Spleen (tissue), 13 donors: ENCODE measurements at places on chromosomes 4 and X.

- DNase-seq: no peak
Measured at GRCh38 chr4:88908003-88908402, 149.0 kb downstream of the FAM13A start.

GRCh38 chr4:8188085-8188484, 11.0 kb upstream of the SH3TC1 start:
- no peak for DNase-seq

DNA sequence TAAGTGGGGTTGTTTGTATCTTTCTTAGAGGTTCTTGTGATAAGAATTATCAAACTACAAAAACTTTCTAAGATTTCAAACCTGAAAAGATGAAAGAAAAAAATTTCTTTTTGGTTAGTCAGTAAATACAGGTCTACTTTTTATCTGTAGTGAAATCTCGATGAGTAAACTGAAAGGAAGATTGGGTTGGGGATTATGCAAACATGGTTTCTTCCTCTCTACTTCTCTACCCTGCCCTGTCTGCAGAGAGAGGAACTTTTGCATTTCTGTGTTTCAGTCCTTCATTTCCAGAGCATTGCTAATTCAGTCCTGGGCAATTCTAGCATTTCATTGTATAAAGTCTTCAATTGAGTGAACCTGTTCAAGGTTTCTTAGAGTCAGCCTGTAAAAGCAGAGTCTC, 51.6 kb upstream of the IL2 start:
- DNase-seq: no peak

- no peak for DNase-seq
Measured at GRCh38 chr4:182752158-182752910, 164.9 kb downstream of the DCTD start.

GRCh38 chr4:165378745-165379677, at the start of gene CPE:
CPE (plus strand) TSS chr4:165379008; CDS start chr4:165379222, 214 bp downstream.
- DNase-seq: peak; percentile 85

DNA sequence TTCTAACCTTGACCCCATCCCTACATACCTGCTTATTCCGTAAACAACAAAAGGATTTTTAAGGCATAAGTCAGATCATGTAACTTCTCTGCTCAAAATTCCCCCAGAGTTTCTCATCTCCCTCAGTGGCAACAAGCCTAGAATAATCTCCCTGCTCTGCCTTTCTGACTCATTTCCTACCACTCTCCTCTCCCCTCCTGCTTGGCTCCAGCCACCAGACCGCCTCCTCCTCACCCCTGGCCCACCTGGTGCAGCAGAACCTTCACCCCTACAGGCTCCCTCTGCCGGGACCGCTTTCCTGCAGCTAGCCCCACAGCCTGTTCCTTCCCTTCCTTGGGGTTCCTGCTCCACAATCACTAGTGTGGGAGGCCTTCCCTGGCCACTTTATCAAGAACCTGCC, 32.1 kb downstream of the TSPAN5 start:
- no peak for DNase-seq

DNA sequence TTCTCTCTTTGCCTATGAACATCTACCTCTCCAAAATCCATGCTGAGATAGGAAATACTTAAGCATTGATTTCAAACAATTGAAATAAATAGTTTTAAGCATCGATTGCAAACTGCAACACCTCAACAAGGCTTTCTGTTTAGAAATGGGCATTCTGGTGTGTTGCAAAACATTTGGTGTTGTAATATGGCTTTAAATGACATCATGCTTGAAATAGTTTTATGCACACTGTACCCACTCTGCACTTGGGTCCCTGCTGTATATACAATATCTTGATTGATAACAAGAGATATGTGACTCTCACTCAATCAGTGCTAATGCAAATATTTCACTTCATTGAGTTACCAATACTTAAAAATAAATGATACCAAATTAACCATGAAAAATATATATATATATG, 964.9 kb upstream of the GRIA3 start:
- no peak for DNase-seq

GRCh38 chrX:39161611-39162255, 360.5 kb downstream of the MID1IP1 start:
- DNase-seq: no peak

DNA sequence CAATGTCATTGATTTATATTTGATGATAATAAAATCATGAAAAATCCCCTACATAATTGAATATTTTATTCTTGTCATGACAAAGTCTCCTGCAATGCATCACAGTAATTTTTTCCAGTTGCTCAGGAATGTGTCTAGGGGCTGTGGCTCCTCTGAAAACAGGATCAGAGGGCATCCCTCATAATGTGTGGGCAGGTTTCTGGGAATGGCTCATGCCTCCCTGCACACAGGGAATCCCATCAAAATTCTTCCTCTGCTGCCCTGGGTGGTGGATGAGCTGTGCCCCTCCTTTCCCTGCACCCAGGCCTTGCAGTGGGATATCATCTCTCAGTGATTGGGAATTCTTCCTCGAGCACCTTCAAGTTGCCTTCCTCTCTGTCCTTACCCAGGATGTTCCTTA, 20.4 kb upstream of the PUDP start:
- DNase-seq: no peak

DNA sequence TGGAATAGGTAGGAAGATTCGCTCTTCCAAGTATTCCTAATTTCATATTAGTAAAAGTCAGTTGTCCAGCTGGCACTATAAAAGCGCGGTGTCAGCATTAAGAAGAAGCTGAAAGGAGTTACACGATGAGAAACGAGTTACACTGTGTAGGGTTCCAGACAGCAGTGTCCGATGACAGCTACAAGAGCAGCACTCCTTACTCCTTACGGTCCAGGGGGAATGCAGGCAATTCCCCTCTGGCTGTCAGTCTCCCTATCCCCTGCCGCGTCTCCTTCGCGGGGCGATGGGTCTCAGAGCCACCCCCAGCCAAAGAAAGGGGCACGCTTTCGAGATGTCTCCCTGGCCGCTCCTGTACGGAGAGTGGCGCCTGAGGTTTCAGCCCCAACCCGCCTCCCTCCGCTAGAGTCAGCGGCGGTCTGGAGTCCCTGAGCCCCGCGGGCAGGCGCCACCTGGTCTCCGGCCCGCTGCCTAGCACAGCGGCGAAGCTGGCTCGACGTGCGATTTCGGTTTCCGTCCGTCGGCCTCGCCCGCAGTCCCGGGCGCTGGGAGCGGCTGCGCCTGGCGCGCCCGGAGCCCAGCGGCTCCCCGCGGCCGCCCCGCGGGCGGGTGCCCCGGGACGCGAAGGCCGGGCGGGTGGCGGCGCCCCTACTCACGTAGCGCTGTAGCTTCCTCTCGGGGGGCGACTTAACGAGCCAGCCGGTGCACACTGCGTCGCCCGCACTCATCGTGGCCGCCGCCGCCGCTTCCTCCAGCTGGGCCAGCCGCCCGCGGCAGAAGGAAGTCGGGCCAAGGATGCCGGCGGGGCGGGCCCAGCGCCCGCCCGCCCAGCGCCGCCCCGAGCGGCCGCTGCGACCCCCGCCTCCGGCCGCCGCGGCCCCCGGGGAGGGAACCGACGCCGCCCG, at the start of gene GAB3:
GAB3 (minus strand) TSS at position 777 of the 902 bp plus-strand sequence; CDS start at position 725, 52 bp downstream.
- peak; percentile 92 for DNase-seq

DNA sequence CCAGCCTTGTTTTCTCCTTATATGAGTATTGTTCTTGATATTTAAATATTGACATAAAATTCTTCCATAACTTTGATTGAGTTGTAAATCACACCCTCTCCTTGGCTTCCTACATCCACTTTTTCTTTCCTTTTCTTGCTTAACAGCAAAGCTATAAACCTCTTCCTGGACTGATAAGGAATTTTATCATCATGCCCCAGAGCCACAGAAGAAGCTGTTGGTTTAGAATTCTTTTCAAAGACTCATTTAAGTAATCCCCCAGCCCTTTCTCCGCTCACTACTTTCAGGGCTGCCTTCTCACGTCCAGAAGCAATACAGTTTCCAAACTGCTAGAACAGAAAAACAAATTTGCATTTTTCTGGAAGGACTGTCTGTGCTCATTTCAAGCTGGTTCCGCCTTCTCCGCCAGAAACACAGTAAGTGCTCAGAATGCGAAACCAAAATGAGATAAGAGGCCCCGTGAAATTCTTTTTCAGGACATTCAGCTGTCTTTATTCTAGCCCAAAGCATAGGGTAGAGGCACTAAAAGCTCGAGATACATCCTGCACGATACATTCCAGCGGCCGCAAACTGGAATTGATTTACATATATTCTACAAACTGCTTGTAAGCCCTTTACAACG, 849 bp downstream of the MID1 start:
- DNase-seq: no peak

DNA sequence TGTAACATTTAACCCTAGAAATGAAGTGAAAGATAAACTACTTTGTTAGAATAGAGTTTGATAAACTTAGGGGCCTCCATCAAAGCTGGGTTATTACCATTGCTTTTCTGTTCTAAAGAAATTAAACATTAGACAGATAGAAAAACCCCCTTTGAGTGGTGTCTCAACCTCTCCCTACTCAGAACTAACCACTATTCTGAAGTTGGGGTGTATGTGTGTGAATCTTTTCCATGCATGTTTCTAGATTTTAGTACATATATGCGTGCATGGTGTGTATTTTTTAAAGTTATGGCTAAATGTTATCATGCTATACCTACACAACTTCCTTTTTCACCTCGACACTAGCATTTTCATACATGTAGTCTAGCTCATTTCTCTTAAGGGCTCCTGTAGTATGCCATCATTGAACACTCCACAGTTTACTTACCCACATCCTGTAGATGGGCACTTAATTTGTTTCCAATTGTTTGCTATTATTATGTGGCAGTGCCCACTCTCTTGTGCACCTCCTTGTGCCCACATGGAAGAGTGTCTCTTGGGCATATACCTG, 25.7 kb downstream of the GEMIN8 start:
- no peak for DNase-seq

DNA sequence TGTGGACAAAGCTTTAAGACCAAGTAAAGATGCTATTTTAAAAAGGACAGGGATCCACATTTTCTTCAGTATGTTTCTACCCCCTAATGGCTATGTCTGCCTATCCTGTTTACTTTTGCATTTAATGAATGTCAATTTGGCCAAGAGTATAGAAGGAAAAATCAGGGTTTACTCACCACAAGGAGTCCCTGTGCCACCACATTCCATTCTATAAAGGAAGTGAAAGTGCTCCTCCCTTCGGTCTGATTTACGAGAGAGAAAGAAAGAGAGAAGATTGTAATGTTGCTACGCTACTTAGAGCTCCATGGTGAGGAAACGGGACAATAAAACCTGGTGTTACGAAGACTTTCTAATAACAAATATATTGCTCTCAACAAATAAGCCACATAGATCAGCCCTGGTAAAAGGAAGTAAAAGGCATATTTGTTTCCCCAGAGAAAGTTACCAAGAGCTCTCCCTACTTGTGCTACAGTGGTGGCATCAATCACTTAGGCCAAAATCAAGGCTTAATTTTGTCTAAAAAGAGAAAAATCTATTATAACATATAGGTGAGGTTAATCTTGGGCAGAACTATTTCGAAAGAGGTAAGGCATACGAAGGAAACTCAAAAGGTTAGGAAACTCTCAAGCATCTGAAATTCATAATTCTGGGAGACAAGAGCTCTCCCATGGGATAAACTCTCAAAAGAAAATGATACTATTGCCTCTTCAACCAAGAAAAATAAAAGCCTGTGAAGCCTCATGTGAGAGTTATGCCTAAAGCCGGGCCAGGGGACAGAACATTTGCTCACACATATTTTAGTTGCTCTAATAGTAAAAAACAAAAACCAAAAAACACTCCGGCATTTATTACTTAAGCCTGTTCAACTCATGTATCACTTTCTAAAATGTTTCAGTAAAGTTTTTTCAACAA, 29.5 kb downstream of the TAPT1 start:
- DNase-seq: no peak

DNA sequence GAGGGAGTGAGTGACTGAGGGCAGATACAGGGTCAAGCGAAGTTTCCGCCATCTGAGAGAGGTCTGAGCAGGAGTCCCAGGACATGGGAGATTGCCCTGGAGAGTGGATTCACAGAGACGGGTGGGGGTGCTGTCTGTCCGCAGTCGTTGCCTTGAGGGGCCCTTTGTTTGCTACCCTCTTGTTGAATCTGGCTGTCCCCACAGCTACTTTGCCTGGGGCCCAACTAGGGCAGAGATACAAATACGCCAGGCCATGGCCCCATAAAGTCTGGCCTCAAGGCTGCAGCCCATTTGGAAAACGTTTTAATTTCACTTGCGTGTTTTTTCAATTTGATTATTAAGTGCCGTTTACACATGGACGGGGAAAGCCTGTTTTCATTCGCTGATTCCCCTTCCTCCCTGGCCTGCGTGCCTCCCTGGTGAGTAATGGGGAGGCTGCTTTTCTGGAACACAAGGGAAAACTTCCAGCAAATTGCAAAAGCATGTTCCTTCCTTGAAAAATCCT, 134.4 kb downstream of the SMIM20 start:
- no peak for DNase-seq

DNA sequence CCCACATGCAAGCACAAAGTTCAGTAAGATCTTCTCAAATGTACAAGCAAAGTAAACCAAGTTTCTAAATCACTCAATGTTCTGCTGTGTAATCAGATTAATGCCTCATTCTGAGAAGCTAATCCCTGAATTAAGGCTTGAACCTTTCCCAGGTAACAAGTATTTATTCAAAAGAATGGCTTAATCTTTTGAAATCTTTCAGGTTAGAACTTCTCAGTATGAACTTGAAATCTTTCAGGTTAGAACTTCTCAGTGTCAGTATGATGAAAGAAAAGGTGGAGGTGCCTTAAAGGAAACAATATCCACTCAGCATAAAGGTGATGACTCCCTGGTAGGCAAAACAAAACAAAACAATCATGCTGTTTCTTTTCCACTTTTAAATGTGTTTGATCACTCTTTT, 29.0 kb downstream of the TMPRSS11B start:
- DNase-seq: no peak

- DNase-seq: no peak
Measured at GRCh38 chr4:99317354-99317753, 3.8 kb downstream of the ADH1B start.

DNA sequence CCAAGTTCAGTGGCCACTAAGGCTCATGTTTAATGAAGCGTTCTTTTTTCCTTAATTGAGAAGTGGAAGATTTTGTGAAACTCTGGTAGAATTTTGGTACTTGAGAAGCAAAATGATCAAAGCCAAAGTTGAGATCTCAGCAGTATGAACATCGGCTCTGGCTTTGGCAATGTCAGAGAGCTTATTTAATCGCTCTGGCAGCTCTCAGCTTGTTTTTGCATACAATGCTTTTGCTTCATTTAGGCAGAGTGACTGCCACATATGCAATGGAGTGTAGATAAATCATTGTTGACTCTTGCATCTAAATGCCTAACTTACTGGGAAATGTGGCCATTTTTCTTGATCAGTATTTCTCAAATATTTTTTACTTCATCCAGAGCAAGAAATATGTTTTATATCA, 135.7 kb downstream of the AASDH start:
- no peak for DNase-seq

GRCh38 chr4:183571350-183571941, 66.6 kb downstream of the ING2 start:
- no peak for DNase-seq
